Stimulated activated CD8-positive, alpha-beta memory T cell treated with anti-CD3 and anti-CD28 coated beads, Interleukin-2, amount 100 ng/mL, for 48 hours (primary cell): ENCODE measurements at places on chromosomes 13 and 19.

DNA sequence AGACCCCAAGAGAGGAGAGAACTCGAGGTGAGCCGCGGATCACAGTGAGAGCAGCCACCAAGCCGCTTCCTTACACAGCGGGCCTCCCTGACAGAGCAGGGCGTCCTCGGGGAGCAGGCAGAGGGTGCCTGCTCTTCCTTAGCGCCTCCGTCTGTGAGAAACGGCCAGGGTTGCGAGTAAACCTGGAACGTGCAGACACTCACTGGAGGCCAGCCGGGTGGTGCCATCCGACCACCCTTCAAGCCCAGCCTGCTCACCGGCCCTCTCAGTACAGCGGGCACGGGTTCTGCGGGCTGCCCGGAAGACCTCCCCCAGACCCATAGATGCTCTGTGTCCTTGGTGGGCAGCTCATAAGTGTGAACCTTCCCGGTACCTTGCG, 9.6 kb downstream of the DOT1L start:
- no peak for DNase-seq

GRCh38 chr19:34985249-34986022, 14.7 kb upstream of the GRAMD1A start:
- no peak for DNase-seq

GRCh38 chr19:39307046-39307821, 11.0 kb downstream of the IFNL1 start:
- no peak for DNase-seq

DNA sequence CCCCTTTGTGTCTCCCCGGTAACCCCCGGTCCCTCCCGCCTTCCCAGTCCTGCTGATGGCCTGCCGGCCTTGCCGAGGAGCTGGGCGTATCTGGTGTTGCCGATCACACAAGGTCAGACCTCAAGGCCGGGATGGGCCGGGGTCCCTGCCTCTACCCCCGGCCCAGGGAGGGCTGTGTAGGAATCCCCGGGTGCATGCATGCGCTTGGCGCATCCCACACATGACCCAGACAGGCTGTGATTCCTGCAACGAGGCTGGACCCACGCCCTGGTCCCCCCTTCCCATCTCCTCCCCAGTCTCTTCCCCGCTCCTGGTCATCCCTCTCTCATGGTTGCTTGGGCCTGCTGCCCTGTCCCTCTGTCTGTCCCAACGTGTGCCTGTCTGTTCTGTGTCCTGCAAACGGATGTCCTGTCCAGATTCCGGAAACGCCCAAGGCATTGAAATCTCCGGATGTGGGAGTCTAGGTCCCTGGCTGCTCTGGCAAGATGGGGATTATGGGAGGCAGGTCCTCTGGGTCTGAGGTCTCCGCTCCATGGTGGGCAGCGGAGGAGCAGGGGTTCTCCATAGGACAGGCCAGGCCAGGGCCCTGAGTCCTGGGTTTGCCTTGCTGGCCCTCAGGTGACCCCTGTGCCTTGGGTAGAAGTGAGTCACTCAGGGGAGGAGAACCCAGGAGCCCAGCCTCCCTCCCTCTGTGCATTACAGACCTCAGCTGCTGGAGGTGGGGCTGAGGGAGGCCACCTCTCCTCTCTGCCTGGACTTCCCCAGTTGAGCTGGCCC, 1.6 kb downstream of the PKN1 start:
- DNase-seq: no peak
